ENCODE measurements at places on chromosomes 7 and 10. TPM values are rescaled to one million over a fixed set of nuclear protein-coding genes. Genes with fewer than 3 reads are reported as not detected.

The TMEM196 gene
- total RNA-seq, result not detected

The CAV2 gene
- 47.8 TPM for total RNA-seq

The MYH16 gene
- total RNA-seq, result not detected

The POLR2J2 gene
- 3.9 TPM for total RNA-seq

The CYP2C19 gene
- total RNA-seq, result not detected
